ENCODE measurements at places on chromosomes 1 and 21.

DNA sequence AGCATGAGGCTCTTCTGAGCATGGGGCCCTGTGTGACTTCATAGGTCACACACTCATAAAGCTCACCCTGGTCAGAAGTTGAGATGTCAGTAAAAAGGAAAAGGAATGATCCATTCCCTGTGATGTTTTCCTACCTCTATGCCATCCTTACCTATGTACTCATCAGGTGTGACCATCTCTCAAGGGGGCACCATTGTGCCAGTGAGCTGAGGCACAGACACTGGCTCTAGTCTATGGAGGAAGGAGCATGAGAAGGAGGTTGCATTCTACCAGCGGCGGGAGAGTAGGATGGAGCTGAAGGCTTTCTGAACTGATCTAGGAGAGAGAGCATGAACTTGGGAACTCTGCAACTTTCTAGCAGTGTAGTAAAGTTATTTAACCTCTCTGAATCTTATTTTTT, 65.8 kb upstream of the RGL1 start:
- no peak for DNase-seq

- no peak for DNase-seq
Measured at GRCh38 chr1:96825231-96825630, 103.6 kb downstream of the PTBP2 start.

DNA sequence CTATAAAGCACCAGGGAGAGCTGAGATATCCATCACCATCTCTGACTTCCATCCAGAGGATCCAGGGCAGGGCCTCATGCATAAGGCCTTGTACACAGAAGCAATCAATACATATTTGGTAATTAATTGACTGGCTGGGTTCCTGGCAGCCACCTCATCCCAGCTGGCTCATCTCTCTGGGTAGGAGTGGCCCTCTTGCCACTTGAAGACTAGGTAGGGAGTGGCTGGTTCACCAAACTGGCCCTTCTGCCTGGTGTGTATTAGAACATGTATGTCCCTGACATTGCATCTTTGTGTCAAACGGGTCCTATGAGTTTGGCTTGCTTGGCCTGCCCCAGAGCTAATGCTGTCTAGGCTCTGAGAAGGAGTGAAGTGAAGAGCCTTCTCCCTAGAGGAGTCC, 11.8 kb downstream of the NUAK2 start:
- no peak for DNase-seq

- DNase-seq: no peak
Measured at GRCh38 chr1:118473825-118474224, 288.8 kb upstream of the SPAG17 start.

DNA sequence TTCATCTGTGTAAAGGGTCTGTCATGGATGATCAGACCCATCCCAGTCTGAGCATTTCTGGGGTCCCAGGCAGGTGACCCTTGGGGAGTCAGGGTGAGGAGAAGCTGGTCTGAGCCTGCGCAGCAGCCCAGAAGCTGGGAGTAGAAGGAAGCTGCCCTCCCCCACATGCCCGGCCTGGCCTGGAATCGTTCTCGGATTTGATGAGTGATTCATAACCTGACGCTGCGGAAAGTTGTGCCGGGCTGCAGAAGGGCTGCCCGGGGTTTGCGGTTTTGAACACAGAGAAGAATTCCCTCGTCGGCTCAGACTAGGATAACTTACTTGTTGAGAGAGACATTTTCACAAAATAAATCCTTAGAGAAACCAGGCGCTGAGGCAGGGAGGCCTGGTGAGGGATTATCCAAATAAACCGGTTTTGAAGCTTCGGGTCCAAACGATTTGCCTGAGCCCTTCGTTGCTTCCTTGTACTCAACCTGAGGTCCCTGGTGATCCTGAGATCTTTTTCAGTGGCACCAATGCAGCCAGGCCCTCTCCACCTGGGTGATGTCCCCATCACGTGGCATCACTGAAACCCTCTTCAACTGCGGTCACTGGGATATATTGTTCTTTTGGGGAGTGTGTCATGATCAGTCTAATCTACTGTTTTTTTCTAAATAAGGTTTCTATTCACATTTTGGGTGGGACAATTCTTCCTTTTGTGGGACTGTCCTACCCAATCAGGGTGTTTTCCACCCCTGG, 29.2 kb downstream of the EPHB2 start:
- DNase-seq: no peak

GRCh38 chr1:45765999-45766792, 15.7 kb upstream of the IPP start:
- no peak for DNase-seq

DNA sequence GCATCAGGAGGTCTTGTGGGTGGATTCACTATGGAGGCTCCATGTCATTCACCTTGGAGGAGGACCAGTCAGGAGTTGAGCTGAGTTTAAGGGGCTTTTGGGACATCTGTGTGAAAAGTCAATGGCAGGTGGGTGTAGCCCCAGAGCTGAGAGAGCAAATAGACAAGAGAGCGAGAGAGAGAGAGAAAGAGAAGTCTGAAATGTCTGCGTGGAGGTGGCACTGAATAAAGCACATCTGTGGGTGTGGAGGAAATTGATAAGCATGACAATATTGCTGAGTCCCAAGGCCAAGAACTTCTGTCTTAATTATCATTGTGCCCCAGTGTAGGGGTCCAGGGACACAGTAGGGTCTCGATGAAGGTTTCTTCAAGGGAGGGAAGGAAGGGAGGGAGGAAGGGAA, 79.5 kb upstream of the VAMP3 start:
- no peak for DNase-seq

Measured in germinal center (tissue), 1 donor.